ENCODE measurements at places on chromosomes 7 and 10.

- DNase-seq: peak; percentile 71
These were observed 50.9 kb downstream of the AASS start for GRCh38 chr7:122092964-122093797.

- DNase-seq: no peak
These were observed 598.1 kb downstream of the SH2D4B start for GRCh38 chr10:81135851-81136250.

DNA sequence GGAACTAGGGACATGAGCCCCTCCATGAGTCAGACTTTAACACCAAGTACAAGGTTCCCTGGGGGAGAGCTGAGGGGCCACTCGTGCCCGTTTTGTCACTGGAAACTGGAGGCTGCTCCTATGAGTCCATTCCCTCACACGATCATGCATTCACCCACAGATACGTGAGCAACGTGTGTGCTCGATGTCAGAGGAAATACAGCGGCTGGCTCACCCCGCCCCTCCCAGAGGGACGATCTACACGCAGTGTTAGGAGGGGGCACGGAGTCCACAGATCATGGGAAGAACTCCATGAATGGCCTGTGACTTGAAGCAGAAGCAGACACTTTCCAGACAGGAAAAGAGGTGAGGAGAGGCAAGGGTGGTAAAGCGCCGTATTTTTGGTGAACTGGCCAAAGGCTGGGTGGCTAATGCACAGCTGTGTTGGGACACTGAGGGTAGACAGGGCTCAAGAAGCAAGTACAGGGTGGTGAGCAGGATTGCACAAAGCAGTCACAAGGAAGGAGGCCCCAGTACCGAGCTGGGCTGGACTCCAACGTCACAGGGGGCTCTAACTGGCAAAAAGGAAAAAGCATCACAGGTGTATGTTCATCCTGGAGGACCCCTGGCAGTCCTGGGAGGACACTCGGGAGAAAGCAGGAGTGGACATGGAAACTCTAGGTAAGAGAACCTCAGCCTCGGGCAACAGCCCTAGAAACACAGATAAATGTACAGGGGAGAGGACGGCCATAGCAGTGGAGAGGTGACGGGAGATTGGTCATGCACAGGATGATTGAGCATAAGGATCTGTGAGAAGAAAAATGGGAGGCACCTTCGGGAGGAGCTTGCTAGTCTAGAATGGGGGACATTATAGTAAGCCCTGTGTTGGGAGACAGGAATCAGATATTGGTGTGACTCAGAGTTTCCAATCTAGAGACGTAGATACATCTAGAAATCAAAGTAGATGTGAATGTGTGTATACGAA, 41.2 kb downstream of the TNS3 start:
- peak; percentile 57 for DNase-seq

DNA sequence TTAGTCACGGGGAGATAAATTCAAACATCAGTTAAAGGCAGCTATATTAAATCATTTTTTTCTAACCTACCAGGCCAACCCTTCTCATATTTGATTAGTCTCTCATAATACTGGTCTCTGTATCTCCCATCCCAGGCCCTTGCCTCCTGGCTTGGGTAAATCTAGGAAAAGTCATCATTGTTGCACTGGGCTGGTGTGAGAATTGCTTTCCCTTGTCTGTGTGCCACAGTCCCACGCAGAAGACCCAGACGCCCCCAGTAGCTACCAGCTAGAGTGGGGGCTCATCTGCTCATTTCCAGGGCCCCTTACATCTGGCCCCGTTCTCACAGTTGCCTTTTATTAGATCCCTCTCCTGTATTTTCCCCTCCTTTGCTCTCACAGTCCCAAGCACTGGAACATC, 67.6 kb upstream of the VIPR2 start:
- no peak for DNase-seq

DNA sequence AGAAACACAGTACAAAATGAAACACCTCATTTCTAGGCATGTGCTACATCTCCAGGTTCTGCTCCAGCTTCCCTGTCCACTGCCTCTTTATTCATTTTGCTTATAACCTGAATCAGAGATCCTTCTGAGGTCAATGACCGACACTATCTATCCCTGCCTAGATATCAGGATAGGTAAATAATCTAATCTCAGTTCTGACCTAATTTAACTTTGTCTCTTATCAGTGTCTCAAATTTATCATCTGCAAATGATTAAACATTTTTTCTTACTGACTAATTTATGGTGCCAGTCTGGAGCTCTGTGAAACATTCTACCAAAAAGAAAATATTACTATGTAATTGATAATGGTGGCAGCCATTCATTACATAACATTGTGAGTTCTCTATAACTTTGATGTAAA, 61.1 kb downstream of the SGCE start:
- DNase-seq: no peak

- peak; percentile 82 for DNase-seq
These were observed 4.7 kb upstream of the SPAG6 start for GRCh38 chr10:22340329-22341189.

DNA sequence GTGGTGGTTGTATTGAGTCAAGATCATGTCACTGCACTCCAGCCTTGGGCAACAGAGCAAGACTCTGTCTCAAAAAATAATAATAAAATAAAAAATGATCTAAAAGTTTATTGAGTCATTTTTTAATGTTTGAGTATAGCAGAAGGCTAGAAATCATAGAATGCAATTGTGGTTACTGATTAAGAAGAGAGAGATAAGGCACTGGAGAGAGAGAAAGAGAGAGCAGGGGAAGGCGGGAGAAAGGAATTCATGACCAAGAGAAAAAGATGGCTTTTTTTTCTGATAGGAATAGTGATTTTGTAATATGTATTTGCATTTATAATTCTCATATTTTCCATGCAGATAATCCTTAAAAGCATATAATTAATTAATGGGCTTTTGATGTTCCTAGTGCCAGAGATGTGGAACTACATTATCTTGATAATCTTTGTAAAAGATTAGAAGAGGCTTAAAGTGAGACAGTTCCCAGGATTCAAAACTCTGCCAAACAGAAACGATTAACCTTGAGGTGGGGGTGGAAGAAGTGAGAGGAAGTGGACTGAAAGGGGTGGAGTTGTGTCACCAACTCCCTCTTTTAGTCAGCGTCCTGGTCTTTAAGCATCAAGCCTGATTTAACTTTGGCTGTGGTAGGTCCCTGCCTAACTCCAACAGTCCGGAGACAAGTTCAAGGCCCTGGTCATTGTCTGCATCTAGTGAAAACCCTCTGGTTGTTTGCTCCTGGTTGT, 76.2 kb downstream of the CHN2 start:
- peak; percentile 8 for DNase-seq

GRCh38 chr7:47327346-47327697, 254.6 kb downstream of the TNS3 start:
- peak; percentile 60 for DNase-seq

Data from fibroblast of upper back skin (primary cell).